ENCODE measurements at places on chromosomes 1 and 21. TPM values are rescaled to one million over a fixed set of nuclear protein-coding genes. Genes with fewer than 3 reads are reported as not detected.
A peak's percentile ranks its signal among the peaks of the same experiment; 100 is the strongest.

- peaks cover 5% of the 10 kb centered on the region for H3K27me3 ChIP-seq
- no peak overlapping the region for H3K27ac ChIP-seq
- no peak for DNase-seq
- H3K4me3 ChIP-seq, result no peak overlapping the region
- H3K4me1 ChIP-seq, result no peaks in the 10 kb centered on the region
- H3K36me3 ChIP-seq, result no peaks in the 10 kb centered on the region
Measured at GRCh38 chr1:220487297-220487820, 40.6 kb upstream of the MARK1 start.

DNA sequence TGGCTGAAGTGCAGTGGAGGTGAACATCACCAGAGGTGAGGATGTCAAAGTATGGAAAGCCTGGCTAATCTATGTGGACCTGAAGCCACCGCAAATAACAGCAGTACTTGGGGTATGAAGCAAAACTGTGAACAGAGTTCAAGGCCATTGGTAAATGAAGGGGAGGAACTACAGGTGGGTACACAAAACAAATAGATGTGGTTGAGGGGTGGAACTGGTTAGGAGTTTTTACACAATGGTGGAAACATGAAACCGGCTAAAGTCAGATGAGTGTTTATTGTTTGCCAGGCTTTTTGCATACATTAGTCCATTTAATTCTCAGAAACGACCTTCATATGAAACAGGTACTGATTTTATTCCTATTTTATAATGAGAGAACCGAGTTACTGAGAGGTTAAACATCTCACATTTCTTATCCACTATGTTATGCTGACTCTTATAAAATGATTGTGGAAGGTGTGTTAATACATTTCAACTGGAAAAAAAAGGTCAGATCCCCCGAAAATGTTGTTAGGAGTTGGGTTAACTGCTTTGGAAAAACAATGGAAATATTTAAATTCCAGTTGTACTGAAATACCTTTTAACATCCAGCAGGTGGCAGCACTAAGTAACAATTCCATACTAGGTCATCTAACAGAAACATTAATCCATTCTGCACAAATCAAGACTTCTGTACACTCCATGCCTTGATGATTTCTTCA is 44.3 kb upstream of the GTF2B start:
- peaks cover 73% of the 10 kb centered on the region for H3K36me3 ChIP-seq
- H3K4me1 ChIP-seq, result peaks cover 3% of the 10 kb centered on the region
- H3K27me3 ChIP-seq, result no peaks in the 10 kb centered on the region
- H3K4me3 ChIP-seq, result no peak overlapping the region

DNA sequence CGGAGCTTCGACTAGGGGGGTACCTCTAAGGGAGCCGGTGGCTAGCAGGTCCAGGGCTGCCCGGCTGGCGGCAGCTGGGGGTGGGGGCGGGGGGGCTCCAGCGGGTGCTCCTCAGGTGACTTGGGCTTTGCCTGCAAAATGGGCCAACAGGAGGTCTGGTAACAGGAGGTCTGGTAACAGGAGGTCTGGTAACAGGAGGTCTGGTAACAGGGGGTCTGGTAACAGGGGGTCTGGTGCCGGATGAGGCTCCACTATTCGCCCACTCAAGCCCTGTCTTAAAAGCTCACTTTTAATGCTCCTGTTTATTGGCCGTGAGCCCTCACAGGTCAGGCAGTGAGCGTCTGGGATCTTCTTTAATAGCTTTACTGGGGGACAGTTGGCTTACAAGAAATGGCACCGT is 40.4 kb upstream of the ACTRT2 start:
- no peak overlapping the region for H3K4me3 ChIP-seq
- H3K27me3 ChIP-seq, result no peaks in the 10 kb centered on the region
- H3K27ac ChIP-seq, result no peak overlapping the region
- no peaks in the 10 kb centered on the region for H3K4me1 ChIP-seq

DNA sequence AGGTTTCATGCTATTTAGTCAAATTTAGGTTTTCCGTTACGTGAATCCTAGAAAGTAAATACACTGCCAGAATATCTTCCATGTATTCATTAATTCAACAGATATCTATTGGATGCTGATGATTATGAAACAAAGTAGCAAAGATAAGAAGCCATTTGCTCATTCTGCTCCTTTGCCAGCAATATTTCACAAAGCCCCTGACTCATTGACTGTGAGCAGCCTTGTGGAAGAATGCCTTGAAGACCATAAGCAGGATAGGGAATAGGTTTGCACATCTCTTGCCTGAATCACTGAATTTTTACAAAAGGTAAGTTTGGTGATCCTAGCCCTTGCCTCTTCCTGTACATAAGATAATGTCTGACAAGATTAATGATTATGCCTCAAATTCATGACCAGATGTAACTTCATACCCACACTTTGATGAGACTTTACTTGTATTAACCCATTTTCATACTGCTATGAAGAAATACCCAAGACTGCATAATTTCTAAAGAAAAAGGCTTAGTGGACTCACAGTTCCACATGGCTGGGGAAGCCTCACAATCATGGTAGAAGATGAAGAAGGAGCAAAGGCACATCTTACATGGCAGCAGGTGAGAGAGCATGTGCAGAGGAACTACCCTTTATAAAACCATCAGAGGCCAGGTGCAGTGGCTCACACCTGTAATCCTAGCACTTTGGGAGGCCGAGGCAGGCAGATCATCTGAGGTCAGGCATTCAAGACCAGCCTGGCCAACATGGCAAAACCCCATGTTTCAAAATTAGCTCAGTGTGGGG is 1.6 kb upstream of the PIGK start:
- DNase-seq, result no peak
- H3K4me1 ChIP-seq, result peaks cover 23% of the 10 kb centered on the region
- peaks cover 10% of the 10 kb centered on the region for H3K36me3 ChIP-seq
- H3K27ac ChIP-seq, result no peak overlapping the region
- peak overlapping the region; percentile 64 for H3K4me3 ChIP-seq
- H3K27me3 ChIP-seq, result no peaks in the 10 kb centered on the region

Gene NR1I3
- 0.15 TPM for total RNA-seq

Gene CHI3L2
- 23.6 TPM for total RNA-seq

DNA sequence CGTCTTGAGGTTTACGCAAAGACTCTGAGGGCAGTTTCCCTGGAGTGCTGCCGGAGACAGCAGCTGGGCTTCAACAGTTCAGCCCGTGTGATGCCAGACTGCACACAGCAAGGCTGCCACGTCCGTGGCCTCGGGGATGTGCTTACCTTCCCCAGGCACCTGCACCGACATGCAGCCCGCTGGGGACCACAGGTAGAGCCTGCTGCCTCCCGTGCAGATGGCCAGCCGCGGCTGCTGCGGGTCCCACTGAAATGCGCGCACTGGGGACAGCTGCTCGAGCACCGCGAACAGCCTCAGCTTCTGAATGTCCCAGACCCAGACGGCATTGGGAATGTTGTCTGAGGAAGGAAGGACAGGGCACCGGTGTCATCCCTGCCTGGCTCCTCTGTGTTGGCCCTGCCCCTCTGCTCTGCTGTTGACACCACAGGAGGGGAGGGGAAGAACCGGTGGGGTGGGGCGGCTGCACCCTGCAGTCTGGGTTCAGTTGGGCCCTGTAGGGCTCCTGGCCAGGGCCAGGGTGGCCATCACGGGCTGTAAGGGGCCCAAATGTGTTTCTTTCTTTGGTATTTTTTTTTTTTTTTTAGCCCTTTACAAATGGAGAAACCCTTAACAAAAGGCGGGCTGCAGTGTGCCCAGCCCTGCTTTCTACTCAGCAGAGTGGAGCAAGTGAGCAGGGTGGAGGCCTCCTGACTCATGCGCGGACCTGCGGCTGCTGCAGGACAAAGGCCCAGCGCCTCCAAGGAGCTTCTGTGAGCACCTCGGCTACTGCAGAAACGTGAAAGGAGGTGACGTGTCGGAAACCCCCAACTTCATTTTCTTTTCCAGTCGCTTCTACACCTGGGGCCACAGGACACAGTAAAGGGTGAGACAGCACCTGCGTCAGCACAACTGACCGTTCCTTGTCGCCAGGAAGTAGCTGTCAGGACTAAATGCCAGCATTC is 6.8 kb downstream of the TPRG1L start:
- H3K36me3 ChIP-seq, result peaks cover 73% of the 10 kb centered on the region
- no peak overlapping the region for H3K27ac ChIP-seq
- DNase-seq, result no peak
- peaks cover 9% of the 10 kb centered on the region for H3K4me1 ChIP-seq
- no peak overlapping the region for H3K4me3 ChIP-seq
- H3K27me3 ChIP-seq, result no peaks in the 10 kb centered on the region

Gene HRNR
- total RNA-seq, result not detected

GRCh38 chr21:45331531-45332147 is 43.9 kb upstream of the POFUT2 start:
- DNase-seq, result no peak
- no peak overlapping the region for H3K4me3 ChIP-seq
- H3K4me1 ChIP-seq, result no peaks in the 10 kb centered on the region
- H3K27ac ChIP-seq, result no peak overlapping the region
- H3K27me3 ChIP-seq, result no peaks in the 10 kb centered on the region
- H3K36me3 ChIP-seq, result no peaks in the 10 kb centered on the region

Gene REN
- not detected for total RNA-seq

DNA sequence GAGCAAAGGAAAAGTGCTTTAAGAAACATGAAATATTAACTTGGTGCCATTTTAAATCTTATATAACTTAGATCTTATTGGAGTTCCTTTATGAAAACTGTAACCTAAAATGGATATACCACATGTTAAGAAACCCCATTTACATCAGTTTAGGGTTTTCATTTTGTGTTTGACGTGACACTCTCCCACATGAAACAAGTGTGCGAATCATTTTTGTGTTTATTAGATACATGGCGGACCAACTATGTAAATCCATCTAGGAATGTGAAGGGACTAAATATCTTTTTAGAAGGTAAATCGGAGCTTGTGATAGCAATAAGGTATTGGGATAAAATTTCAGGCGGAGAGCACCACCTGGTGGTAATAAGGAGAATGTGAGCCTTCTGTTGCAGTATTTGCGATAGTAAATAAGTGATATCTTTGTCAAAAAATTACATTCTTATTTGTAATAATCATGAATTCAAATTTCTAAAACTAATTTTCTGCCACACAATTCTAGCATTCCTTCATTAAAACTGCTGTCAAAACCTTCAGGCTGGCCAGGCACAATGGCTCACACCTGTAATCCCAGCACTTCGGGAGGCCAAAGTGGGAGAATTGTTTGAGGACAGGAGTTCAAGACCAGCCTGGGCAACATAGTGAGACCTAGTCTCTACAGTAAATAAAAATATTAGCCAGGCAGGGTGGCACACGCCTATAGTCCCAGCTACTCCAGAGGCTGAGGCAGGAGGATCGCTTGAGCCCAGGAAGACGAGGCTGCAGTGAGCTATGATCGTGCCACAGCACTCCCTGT is 31.3 kb downstream of the SMAP2 start:
- peak overlapping the region; percentile 84 for H3K27ac ChIP-seq
- H3K4me1 ChIP-seq, result peaks cover 62% of the 10 kb centered on the region
- H3K27me3 ChIP-seq, result no peaks in the 10 kb centered on the region
- DNase-seq, result no peak
- H3K36me3 ChIP-seq, result peaks cover 44% of the 10 kb centered on the region

Gene OR2G6
- 1.00 TPM for total RNA-seq

DNA sequence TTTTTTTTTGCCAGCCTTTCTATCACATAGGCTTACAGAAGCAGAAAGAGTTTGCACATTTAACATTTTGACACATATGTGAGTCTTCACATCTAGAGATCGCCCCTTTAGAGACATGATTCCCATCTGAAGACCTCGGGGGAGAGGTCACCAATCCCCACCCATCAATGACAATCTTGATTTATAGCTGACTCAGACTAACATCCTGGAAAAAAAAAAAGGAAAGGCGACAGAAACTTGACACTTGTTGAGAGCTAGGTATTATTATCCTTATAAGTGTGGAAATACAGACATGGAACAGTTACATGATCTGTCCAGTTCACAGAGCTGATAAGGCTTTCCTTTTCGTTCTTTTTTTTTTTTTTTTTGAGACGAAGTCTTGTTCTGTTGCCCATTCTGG is 28.0 kb upstream of the NID1 start:
- no peak for DNase-seq
- no peaks in the 10 kb centered on the region for H3K4me1 ChIP-seq
- no peak overlapping the region for H3K27ac ChIP-seq
- peaks cover 3% of the 10 kb centered on the region for H3K36me3 ChIP-seq
- peaks cover 15% of the 10 kb centered on the region for H3K27me3 ChIP-seq

GRCh38 chr1:151905070-151905442 is 4.3 kb downstream of the THEM4 start:
- peaks cover 45% of the 10 kb centered on the region for H3K36me3 ChIP-seq
- no peaks in the 10 kb centered on the region for H3K27me3 ChIP-seq
- peaks cover 16% of the 10 kb centered on the region for H3K4me1 ChIP-seq

Gene UBL4B
- total RNA-seq, result not detected

Gene ZFYVE9
- total RNA-seq, result 3.2 TPM

Gene SNIP1
- total RNA-seq, result 34.7 TPM

GRCh38 chr1:202250982-202251381 is 57.4 kb downstream of the LGR6 start:
- H3K27ac ChIP-seq, result no peak overlapping the region
- no peak for DNase-seq

Gene KANK4
- total RNA-seq, result not detected

Data from activated B cell treated with CpG ODN at 0.5 μM for 24 hours (primary cell).